Adrenal gland (tissue), 19 donors: ENCODE measurements at places on chromosomes 12 and 14. TPM values are rescaled to one million over a fixed set of nuclear protein-coding genes. Genes with fewer than 3 reads are reported as not detected.

Gene ZNF641
- polyA plus RNA-seq, result 17.4 TPM

Gene CTSG
- not detected for polyA plus RNA-seq

Gene CPNE6
- polyA plus RNA-seq, result 0.07 TPM

Gene COX14
- 98.5 TPM for polyA plus RNA-seq

Gene OLR1
- polyA plus RNA-seq, result 2.2 TPM

Gene AACS
- polyA plus RNA-seq, result 16.2 TPM

Gene SERPINA3
- 10.6 TPM for polyA plus RNA-seq

Gene RDH5
- polyA plus RNA-seq, result 2.7 TPM

Gene CCDC88C
- polyA plus RNA-seq, result 2.7 TPM

Gene CACNA2D4
- polyA plus RNA-seq, result 3.1 TPM

Gene CACNA1C
- 2.4 TPM for polyA plus RNA-seq

Gene FGF23
- polyA plus RNA-seq, result not detected

Gene KRT75
- not detected for polyA plus RNA-seq

Gene PHETA1
- polyA plus RNA-seq, result 25.4 TPM

Gene SAMD4A
- polyA plus RNA-seq, result 7.0 TPM

Gene TBC1D30
- polyA plus RNA-seq, result 1.4 TPM

Gene GNB3
- polyA plus RNA-seq, result 22.4 TPM
